ENCODE measurements at places on chromosomes 13 and 19.

DNA sequence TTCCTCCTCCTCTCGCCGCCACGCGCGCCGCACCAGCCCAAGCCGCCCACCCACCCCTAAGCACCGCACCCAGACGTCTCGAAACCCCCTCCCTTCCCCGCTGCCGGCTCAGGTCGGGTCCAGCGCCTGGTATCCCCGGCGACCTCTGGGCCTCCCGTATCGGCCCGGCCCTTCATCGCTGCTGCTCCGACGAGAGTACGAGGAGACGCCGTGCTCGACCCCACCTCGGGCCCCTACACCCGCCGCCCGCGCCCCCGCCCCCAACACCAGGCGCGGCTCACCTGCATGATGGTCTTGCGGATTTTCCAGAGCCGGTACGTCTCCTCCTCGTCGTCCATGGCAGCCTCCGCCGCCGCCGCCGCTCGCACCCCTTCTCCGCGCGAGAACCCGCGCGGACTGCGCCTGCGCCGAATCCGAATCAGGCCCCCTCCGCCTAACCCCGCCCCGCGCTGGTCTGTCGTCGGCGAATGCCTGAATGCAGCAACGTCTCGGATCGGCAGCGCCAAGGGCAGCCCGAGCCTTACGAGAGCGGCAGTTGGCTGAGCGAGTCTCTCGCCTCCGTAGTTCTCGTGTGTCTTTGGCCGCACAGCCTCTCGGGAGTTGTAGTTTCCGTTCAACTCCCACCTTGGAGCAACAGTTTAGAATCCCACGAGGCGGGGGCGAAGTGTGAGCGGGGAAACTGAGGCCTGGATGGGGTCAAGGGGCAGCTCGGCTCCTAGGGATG lies at the start of gene POLR2E:
POLR2E (minus strand) TSS at position 398 of the 724 bp plus-strand sequence; CDS start at position 338, 60 bp downstream.
- peak; percentile 98 for DNase-seq

DNA sequence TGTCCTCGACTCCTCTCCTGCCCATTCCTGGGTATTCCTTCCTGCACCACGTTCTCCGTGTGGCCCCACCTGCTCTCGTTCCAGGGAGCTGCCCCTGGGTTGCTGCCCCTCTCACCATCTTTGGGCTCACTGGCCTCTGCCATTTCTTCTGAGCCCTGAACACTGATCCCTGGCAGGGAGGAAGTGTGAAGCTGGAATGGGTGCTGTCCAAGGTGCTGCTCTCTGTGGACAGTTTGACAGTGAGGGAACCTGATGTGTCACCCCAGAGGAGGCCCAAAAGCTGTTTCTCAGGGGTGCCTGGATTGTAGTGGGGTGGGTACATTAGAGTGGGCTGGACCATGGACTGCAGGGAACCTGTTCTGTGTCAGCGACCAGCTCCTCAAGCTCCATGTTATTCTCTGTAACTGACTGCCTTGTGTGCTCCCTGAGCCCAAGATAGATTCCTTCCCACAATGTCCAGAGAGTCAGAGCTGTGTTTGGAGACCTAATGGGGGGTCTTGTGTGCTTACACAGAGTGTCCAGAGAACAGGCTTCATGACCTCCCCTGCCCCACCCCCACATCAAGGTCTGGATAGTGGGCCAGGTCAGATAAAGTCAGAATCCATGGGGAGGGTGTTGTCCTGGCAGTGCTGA lies 7.2 kb upstream of the CEACAM8 start:
- DNase-seq: no peak

DNA sequence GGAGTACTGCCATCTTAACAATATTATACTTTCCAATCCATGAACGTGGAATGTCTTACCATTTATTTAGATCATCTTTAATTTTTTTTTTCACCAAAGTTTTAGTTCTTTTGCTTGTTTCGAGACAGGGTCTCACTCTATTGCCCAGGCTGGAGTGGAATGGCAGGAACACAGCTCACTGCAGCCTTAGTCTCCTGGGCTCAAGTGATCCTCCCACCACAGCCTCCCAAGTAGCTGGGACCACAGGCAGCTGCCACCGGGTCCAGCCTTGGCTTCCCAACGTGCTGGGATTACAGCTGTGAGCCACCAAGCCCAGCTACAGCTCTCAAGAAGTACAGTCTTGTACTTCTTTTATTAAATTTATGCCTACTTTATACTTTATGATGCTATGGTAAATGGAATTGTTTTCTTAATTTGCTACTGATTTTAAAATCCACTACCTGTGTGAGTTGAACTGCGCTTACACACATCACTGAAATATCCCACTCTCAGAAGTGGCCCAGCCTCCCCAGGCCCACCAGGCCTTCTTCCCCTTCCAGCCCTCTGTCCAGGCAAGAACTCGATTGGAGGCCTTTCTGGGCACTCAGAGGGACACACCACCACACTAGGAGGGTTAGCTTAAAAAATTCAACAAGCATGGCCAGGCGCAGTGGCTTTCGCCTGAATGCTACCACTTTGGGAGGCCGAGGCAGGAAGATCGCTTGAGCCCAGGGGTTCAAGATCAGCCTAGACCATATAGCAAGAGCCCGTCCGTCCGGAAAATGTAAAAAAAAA lies 1.0 kb upstream of the PGLS start:
- DNase-seq: no peak

DNA sequence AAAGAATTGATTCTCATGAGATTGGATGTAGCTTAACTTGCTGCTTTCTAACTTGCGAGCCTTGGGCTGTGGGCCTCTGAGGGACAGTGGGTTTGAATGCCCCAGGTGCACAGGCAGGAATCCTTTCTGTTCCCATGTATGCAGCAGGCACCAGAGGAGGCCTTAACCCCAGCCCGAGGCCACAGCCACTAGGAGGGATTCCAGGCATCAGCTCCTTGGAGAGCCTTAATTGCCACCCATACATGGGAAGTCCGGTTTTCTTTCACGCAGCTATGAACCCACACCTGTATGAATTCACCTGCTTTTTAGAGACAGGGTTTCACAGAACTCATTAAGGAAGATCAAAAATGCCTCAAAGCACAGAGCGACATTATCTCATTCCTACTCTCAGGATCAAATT lies 117.9 kb downstream of the CRYL1 start:
- no peak for DNase-seq

DNA sequence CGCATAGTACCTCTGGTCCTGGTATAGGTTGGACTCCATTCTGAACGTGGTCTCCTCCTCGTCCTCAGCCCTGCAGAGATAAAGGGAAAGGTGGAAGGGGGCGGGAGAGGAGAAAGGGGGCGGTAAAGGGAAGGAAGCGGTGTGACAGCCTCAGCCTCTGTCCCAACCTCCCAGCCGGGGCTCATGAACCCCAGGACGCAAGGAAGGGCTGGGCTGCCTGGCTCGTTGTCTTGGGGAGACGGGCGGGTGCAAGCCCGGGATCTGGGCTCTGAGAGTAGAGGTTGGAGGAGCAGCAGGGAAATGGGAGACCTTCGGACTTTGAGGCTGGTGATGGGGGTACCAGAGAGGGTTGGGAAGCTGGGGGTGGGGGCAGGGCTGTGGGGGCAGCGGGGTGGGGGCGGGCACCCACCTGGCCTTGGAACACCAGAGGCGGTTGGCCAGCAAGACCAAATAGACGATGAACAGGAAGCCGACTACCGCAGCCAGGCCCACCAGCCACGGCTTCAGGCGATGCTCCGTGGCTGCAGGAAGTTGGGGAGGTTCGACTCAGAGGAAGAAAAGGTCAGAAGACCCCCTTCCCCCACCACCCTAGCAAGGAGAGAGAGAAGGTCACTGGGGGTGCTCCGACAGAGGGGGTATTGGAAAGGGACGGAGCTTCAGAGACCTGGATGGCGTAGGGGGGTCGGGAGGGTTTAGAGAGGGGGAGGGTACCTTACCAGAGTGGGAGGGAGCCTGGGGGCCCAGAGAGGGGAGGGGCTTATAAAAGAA lies 1.7 kb downstream of the SMIM24 start:
- DNase-seq: no peak

GRCh38 chr13:91356919-91357612 lies 9.6 kb downstream of the MIR17HG start:
- no peak for DNase-seq

GRCh38 chr13:21426238-21426637 lies 32.9 kb downstream of the ZDHHC20 start:
- DNase-seq: no peak

DNA sequence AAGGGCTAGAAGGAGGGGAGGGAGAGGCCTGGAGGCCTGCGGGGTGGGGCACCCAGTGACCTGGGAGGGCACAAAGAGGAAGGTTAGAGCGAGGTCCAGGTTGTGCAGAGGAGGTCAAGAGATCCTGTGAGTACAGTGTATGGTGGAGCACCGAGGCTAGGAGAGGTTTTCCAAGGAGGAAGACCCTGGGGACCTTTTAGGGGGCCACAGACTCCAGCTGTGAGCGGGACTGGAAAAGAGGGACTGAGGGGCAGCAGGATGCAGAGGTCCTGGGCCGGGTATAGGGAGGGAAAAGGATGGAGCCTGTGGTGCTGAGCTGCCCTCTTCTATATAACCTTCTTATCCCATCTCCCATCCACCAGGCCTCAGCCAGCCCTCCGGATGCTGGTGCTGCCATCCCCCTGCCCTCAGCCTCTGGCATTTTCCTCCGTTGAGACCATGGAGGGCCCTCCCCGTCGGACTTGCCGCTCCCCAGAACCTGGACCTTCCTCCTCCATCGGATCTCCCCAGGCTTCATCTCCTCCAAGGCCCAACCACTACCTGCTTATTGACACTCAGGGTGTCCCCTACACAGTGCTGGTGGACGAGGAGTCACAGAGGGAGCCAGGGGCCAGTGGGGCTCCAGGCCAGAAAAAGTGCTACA lies 863 bp downstream of the ZNF581 start:
- DNase-seq: no peak

GRCh38 chr19:18650468-18651041 lies 13.7 kb downstream of the KLHL26 start:
- no peak for DNase-seq

DNA sequence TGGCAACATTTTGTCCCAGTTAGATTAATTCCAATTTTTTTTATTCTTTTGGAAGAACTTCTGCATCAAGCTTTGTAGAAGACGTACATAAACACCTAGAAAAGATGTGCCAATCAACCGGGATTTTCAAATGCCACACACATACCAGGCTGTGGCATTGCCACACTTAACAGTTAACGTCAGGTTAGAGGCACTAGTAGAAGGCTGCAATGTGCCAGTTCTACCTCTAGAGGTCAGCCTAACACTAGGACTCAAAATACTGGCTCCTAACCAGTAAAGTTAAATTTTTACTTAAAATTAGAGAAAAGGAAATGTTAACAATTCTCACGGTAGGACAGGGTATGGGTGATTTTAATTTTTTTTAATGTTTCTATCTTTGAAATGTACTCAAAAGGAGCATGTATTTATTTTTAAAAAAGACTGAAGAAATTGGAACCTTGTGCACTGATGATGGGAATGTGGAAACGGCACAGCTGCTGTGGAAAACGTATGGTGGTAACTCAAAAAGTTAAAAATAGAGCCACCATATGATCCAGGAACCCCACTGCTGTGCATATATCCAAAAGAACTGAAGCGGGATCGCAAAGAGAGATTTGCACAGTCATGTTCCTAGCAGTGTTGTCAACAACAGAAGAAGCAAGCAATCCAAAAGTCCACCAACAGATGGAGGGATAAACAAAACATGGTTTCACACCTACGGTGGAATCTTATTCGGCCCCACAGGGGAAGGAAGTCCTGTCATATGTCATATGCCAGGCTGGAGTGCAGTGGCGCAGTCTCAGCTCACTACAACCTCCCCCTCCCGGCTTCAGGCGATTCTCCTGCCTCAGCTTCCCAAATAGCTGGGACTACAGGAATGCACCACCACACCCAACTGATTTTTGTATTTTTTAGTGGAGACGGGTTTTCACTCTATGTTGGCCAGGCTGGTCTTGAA lies 30.3 kb downstream of the CRYL1 start:
- no peak for DNase-seq

GRCh38 chr19:6543866-6544347 lies 13.1 kb downstream of the TNFSF9 start:
- no peak for DNase-seq

- DNase-seq: no peak
Measured at GRCh38 chr13:60326273-60326672, 70.7 kb upstream of the TDRD3 start.

DNA sequence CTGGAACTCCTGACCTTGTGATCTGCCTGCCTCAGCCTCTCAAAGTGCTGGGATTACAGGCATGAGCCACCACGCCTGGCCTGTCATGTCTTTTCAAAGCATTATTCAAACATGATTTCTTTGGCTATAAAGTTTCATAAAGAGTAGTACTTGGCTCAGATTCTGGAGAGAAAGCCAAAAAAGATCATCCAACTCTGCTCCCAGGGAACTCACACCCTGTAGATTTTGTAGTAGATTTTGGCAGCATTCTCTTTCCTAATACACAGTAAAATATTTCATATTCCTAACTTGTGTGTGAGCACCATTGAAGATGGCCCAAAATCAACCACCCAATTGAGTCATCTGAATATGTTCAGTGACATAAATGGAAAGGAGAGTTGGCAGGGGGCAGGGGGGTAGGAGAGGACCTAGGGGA lies 48.4 kb downstream of the CAB39L start:
- DNase-seq: no peak

GRCh38 chr19:54152878-54153524 lies 6.5 kb downstream of the LENG1 start:
- no peak for DNase-seq

DNA sequence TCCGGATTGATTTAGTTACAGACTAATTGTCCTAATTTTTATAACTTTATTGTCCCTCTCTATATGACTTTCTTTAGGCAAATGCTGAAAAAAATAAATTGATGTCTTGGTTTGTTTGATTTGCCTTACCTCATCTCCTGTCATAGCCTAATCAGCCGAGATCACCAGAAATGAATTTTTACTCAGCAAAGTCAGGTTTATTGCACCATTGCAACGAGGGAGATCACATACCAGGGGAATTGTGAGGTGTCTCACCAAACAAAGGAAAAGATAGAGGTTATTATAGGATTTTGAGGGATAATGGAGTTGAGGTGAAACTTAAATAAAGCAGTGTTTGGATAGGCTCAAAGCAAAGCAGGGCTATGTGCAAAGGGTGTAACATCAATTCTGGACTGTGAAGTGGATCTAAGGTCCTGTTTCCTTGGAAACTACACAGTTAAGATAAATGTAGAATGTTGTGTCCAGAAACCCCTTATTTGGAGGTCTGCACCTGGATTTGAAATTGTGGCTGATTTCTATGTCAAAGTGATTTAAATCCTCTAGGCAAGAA lies 372.6 kb downstream of the OXGR1 start:
- no peak for DNase-seq

DNA sequence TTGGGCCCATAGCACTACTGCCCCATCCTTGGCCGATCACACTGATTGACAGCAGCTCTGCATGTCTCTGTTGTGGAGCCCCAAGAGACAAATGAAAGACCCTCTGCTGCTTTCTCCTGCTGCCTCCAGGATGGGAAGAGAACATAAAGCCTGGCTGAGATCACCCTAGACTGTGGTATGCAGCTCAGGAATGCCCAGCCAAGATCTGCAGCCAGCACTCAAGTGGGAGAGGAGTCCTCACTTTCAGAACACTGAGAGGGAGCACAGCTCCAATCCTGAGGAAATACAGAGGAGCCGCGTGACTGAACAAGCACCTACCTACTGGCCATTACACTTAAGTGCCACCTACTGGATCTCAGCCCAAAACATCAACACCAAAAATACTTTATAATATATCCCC lies 203.0 kb downstream of the POSTN start:
- DNase-seq: no peak

- no peak for DNase-seq
Measured at GRCh38 chr13:75637181-75637750, 1.1 kb downstream of the LMO7 start.

All from stimulated activated CD4-positive, alpha-beta T cell treated with anti-CD3 and anti-CD28 coated beads, Interleukin-1b, Interleukin-23, amount 100 ng/mL, for 1 hour (primary cell).